T-helper 2 cell (primary cell): ENCODE measurements at places on chromosomes 2 and 18.

DNA sequence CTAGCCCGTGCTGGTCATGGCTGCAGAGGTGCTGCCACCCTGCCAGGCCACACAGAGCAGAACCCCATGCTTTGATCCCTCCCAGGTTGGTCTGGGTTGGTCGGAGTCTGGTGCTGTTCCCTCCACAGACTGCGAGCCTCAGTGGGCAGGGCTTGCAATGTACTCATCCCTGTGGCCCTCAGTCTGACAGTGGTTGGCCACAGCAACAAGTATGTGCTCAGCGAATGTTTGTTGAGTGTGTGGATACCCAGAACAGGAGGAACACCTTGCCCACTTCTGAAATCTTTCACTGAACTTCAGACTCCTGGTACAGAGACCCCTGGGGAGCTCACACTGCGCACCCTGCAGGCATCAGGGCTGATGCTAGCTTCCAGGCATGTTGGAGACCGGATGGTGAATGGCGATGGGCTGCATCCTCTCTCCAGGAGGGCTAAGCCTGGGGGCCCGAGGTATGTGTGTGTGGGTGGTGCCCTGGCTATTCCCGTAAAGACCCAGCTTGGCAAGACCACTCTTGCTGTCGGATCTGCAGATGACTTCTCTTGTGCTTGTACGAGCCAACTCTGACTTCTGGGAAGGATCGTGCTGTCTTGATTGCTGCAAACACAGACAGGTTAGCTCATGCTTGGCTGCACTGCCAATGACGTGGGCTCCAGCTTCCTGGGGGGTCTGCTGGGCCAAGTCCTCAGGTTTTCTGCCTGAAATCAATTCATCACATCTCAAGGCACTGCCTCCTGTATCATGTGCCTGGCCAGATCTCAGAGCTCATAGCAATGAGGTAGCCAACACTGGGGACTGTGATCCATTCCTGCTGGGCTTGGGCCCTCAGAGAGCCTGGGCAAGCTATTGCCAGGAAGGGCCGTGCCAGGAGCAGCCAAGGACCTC is 43.7 kb downstream of the RHOB start:
- DNase-seq = no peak

GRCh38 chr2:15271276-15271675 is 289.9 kb downstream of the NBAS start:
- DNase-seq = no peak

- DNase-seq = no peak
Observed at GRCh38 chr2:149104221-149104620, 65.7 kb downstream of the LYPD6B start.

DNA sequence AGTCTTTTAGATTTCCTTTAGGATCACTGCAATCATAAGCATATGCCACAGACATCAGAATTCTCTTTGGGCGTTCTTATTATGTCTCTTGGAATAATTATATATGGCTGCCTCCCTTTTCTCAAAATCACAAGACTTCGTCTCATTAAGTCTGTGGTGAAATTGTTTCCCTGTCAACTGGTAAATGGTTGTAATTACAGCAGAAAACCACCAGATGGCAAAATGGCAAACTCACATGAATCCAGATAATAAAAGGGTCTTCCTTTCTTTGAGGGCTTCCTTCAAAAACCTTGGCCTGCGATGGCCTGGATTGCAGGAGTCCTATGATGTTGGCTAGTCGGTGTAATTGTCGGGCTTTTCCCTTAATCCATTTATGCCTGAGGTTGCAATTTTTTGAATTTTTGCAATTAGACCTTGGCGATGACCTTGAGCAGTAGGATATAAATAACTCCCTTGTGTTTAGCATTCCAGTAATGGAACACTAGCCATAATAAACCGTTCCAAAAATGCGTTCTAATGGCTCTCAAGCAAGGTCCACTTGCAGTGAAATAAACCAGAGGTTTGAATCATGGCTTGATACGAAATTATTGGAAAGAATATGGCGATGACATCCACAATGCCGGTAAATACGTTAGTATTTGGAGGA is 656.4 kb downstream of the MBD2 start:
- no peak for DNase-seq

DNA sequence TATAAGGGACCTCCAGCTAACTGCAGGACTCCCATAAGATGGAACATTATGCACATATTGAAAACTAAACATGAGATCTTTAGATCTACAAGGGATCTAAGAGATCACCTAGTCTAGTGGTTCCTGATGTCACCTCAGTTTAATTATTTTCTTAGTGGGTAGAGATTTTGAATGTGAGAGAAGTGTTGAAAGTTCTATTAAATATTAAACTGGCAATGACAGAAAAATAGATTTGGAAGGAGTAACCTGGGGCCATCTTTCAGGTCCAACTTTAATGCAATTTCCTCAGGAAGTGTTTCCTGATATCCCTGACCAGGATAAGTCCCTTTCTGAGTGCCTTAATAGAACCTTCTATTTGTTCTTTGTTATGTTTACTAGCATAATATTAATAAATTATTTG is 29.1 kb upstream of the CPS1 start:
- no peak for DNase-seq

DNA sequence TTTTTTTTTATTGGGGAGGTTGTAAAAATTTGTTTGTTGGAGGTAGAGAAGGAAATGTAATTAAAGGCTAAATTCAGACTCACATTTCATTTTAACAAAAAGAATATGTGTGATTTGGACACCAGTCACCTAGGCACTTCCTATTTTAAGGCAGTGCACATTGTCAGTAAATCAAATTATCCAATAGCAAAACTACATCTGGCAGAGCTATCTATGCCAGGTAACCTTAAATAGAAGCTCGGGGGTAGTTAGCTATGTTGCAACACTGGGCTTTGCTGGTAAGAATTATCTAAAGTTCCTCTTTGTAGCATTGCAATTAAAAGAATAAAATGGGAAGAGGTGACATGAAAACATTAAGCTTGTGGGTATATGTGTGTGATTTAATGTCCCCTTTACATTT is 1064.4 kb upstream of the ZEB2 start:
- no peak for DNase-seq

- DNase-seq = no peak
Observed at GRCh38 chr2:225512876-225513540, 113.5 kb downstream of the NYAP2 start.

GRCh38 chr2:85888020-85888683 is 638 bp downstream of the ST3GAL5 start:
- no peak for DNase-seq

GRCh38 chr2:56127463-56128152 is 56.2 kb upstream of the CCDC85A start:
- no peak for DNase-seq

DNA sequence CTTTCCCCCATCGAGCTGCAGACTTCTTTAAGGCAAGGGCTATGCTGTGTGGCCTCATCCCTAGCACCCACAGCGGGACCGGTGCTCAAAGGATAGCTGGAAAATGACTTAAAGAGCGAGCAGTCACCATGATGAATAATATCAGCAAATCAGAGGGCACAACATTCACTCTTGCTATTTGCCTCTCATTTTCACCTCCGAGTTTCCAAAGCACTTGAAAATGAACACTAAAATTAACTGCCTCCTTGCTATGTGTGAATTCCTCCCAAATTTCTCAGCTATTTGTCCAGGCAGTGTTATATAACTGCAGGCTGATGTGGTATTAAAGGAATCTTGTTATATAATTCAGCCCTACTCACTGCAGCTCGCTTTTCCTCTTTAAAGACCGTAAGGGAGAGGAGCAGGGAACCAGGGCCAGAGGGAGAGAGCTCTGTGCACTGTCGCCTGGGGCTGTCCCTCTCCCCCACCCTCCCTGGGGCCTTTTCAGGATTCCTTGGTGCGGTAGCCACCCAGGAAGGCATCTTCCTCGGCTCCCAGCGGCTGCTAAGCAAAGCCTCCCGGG is 1.4 kb downstream of the CYS1 start:
- DNase-seq = no peak

DNA sequence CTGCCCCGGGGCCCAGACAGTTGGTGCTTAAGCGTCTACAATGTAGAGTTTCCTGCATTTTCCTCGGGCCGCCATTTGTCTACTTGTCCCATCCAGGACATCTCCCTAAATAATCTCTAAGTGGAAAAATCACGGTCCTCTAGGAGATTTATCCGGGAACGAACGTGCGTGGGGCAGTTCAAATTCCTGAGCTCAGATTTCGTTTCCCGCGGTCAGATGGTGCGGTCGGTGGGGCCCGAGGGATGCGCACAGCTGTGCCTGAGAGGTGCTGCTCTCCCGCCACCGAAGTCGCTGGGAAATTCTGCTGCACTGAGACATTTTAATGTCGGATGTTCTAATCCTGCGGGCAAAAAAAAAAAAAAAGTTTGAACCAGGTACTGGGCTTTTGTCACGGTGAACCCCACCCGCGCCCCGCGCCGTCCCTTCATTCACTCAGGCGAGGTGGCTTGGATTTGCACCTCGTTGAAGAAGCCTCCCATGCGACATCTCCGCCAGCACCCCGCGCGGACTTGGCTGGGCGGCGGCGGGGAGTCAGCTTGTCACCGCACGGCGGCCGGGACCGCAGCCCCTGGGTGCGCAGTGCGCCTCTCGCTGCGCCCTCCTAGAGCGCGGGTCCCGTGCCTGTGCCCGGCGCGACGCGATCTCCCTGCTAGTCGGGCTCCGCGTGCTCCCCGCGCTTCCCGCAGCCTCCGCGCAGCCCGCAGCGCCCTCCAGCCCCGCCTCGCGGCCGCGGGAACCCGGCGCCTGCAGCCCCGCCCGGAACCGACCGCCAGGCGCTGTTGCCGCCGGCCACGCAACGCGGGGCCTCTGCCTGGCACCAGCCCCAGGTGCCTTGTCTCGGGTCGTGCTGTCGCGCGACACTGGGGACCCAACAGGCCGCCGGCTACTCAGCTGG is 191.9 kb upstream of the TCF4 start:
- DNase-seq = no peak

- no peak for DNase-seq
Observed at GRCh38 chr2:121038431-121038830, 246.6 kb downstream of the TFCP2L1 start.

DNA sequence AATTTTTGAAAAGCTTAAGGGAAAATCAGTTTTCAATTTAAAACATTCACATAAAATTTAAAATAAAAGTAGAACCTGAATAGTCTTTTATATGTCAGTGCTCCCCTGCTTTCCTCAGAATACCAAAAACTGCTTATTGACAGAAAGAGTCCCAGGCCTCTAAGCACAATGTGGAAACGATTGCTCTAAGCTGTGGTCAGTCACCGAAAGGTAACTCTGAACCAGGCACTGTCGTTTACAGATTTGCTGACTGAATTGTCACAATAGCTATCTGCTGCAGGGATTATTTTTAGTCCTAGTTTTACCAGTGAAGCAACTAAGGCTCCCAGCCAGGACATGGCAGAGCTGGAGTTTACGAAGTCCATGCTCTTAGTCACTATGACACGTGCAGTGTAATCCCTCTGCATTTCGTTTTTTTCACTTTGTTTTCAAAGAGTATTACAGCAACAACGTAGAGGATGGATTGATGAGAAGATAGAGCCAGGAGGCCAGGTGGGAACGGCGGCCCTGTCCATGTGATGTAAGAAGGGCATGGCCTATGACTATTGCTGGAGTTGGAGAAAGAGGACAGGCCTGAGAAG is 28.1 kb upstream of the TMEM247 start:
- DNase-seq = no peak

DNA sequence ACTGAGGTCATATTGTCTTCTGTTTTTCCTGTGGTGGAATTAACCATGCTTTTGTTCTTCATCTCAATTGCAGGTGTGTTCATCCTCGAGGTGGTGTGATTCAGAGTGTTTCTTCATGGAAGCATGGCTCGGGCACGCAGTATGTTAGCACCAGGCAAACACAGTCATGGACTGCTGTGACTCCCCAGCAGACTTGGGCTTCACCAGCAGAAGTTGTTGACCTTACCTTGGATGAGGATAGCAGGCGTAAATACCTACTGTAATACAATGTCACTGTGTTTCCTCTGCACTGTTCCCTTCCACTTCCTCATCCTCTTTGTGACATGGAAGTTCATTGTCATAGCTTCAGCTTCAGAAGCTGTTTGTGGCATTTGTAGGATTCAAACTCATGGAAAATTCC is 158.7 kb downstream of the HAUS1 start:
- DNase-seq = no peak

- DNase-seq = no peak
Observed at GRCh38 chr18:42545825-42546224, 569.7 kb downstream of the RIT2 start.

DNA sequence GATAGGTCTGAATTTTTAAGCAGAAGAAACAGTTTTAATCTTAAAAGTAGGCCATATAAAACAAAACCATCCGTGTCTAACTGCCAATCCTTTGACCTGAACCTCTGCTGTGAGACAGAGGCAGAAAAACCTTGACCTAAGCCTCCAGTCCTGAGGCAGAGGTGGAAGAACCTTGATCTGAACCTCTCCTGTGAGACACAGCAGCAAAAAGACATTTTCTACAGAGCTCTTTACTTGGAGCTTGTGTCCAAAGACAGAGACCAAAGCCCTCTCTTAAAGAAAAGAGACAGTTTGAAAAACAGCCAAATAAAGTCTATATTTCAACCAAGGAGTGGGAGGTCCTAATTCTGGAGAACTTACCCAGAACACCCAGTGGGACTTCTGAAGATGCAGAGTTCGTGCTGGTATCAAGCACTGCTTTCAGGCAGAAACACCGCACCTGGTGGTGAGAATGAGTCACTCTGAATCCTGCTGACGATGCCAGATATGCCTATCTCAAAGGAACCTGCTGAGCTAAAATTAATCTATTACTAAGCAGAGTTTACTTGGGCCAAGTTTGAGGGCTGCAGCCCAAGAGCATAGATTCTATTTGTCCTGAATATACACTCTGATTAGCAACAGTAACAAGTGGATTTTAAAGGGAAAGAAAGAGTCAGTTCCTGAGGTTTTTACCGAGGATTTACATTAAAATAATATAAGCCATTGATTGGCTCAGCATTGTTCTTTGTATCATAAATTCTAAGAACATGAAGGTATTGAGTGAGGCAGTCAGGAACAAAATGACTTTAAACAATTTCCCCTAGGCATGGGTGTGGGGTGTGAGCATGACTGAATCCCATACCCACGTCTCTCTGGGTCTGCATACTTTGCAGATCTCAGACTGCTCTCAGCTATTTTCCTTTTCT is 806.4 kb downstream of the TRIB2 start:
- DNase-seq = no peak

DNA sequence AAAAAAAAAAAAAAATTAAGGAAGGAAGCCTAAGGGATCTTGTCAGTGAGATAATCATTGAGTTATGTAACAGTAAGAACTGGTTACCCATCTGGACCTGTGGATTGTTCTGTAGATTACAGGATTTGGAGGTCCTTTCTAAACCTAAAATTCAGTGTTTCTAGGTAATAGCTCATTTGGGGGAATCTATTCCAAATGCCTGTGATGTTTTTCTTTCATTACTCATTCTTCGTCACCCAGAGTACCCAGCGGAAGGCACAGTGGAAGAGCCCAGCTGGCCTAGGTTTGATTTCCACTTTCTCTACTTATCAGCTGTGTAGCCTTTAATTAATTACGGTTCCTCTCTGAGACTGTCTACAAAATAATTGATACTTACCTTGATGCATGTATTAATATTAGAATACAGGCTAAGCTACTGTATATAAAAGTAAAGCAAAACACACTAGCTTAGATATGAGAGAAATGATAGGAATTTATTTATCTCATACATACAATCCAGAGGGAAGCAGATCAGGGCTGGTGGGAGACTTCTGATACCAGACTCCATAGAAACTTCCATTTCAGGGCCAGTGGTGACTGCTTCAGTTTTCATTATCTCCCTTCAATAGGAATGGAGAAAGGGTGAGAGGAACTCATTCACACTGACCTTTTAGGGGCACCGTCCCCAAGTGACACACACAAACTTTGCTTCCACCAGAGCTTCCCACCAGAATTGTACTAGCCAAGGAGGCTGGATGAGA is 115.8 kb upstream of the NOSTRIN start:
- DNase-seq = no peak

GRCh38 chr2:64967601-64968000 is 21.6 kb upstream of the SLC1A4 start:
- no peak for DNase-seq

GRCh38 chr2:39424951-39425350 is 12.1 kb downstream of the MAP4K3 start:
- no peak for DNase-seq
